Nucleus accumbens (tissue), 56 donors: ENCODE measurements at places on chromosomes 11 and 22.

- DNase-seq = no peak
Observed at GRCh38 chr11:81963018-81963417, 770.6 kb downstream of the FAM181B start.

GRCh38 chr11:127042445-127042844, 41.9 kb upstream of the KIRREL3 start:
- DNase-seq = no peak

GRCh38 chr11:117528097-117528721, 200.6 kb downstream of the CEP164 start:
- DNase-seq = no peak

GRCh38 chr22:36086629-36087254, 58.1 kb upstream of the RBFOX2 start:
- no peak for DNase-seq

GRCh38 chr11:117419482-117420142, 92.0 kb downstream of the CEP164 start:
- DNase-seq = no peak

GRCh38 chr11:10697323-10697620, 3.7 kb upstream of the IRAG1 start:
- DNase-seq = no peak

- DNase-seq = no peak
Observed at GRCh38 chr11:70580036-70580805, 181.9 kb downstream of the CTTN start.

DNA sequence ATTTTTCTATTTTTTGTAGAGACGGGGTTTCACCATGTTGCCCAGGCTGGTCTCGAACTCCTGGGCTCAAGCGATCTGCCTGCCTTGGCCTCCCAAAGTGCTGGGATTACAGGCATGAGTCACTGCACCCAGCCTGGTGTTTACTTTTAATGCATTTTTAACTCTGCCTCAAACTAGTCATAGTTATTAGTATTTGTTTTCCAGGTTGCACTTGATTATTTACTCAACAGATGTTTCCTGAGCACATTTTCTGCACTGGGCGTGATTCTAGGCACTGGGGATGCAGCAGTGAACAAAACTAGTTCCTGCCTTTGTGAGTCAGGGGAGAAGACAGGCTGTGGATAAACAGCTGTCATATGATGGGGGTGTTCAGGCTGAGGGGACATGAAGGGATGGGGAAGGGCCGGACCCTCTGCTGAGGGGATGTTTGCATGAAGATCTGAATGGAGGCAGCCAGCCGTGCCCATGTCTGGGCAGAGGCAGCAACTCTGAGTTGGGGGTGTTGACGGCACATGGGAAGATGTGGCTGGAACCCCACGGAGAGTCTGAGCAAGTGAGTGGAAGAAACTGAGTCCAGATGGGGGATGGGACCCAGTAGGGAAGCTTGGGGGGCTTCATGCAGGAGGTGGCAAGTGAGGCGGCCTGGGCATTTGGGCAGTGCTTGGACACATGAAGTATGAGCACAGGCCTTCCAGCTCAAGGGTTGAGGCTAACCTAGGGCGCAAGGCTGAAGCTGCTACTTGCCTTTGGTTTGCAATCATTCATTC, 34.4 kb downstream of the MPPED1 start:
- DNase-seq = no peak

- DNase-seq = no peak
Observed at GRCh38 chr11:35918716-35919115, 25.1 kb upstream of the LDLRAD3 start.

DNA sequence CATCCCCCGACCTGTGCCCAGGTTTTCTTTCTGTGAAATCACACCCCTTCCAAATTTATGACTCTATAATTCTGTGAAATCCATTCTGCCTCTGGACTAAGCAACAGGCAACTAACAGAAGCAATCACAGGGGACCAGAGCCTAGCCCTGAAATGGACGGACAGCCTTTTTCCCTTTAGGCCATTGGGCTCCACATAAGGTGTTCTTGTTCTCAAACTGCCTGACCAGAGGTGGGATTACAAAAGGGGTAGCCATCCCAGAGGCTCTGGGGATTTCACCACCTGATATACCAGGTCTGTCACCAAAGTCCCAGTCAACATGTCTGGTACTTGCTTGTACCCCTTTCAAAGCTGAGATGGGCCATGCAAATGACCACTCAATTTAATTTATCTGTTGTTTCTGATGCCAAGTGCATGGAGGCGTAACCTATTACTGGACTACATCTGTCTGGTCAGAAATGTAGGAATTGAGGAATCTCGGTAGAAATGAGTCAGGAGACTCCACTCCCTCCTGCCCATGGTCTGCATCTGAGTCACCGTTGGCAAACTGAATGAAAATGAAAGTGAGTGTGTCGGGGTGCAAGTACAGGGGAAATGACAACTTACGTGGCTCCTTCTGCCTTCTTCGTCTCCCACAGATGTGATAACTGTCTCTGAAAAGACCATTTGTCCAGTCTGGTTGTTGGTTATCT, 10.2 kb downstream of the DKK3 start:
- no peak for DNase-seq

DNA sequence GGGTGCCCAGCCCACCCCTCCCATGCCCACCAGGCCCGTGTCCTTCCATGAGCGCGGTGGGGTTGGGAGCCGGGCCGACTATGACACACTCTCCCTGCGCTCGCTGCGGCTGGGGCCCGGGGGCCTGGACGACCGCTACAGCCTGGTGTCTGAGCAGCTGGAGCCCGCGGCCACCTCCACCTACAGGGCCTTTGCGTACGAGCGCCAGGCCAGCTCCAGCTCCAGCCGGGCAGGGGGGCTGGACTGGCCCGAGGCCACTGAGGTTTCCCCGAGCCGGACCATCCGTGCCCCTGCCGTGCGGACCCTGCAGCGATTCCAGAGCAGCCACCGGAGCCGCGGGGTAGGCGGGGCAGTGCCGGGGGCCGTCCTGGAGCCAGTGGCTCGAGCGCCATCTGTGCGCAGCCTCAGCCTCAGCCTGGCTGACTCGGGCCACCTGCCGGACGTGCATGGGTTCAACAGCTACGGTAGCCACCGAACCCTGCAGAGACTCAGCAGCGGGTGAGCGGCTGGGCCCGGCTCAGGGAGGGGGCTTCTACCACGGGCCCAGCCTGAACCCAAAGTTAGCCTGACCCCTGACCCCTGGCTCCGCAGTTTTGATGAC, 3.0 kb downstream of the PKP3 start:
- DNase-seq = no peak

DNA sequence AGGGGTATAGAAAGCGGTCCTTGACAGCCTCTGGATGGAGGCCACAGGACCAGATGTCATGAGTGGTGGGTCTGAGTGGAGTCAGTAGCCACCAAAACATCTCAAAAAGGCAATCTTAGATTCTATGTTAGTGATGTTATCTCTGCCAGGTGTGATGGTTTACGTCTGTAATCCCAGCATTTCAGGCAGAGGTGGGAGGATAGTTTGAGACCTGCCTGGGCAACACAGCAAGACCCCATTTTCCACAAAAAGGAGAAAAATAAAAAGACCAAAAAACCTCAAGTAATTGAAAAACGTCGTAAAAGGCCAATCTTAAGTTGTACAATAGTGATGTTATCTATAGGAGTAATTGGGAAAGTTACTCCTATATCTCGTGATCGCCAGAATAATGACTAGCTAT, 3.7 kb upstream of the MTCH2 start:
- DNase-seq = no peak

DNA sequence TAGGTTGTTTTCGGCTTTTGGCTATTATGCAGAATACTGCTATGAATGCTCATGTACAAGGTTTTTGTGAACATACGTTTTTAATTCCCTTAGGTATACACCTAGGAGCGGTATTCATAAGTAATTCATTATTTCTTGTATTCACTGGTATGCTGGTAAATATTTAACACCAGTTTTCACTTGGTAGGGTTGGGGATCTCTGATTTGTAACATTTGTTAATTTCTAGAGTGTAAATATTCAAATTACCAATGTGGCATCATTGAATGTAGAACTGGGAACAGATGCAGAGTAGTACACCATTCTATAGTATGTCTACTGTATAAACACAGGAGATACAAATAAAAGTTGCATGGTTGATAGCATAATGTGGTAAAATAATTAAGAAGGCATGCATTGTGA, 16.3 kb downstream of the GVQW3 start:
- DNase-seq = no peak

GRCh38 chr22:23581260-23581650, 1.2 kb upstream of the IGLL1 start:
- no peak for DNase-seq

DNA sequence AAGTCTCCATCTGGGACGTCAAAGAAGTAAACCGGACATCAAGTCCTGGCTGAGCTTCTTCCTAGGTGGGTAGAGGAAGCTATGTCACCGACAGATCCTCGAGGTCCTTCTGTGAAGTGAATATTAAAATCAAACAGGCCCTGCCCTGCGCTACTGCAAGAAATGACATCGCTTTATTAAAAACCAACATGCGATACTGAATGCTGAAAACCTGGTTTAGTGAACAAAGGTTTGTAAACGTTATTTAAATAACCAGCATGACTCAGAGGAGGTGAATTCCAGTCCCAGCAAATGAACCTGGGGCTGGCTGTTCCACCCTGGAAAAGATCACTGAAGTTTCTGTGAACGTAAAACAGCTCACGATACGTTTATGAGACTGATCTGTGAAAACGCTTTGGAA, 645 bp downstream of the RTCB start:
- no peak for DNase-seq
